Caudate nucleus (tissue), 63 donors: ENCODE measurements at places on chromosomes 1 and 21.

DNA sequence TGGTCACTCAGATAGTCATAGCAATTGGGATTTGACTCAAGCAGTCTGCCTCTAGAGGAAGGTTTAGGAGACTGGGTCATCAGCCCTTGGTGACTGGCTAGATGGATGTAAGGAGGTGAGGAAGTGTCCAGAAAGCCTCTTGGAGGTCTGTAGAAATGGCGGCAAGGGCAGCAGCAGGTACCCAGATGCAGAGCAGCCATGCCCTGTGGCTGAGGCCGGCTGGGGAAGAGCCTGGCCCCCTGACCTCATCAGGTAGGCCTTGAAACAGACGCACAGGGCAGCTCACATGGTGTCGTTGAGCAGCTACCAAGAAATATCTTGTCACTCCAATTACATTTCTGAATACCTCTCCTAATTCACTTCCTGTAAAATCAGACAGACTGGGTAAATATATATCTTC is 98.2 kb downstream of the DMRTB1 start:
- DNase-seq = no peak

DNA sequence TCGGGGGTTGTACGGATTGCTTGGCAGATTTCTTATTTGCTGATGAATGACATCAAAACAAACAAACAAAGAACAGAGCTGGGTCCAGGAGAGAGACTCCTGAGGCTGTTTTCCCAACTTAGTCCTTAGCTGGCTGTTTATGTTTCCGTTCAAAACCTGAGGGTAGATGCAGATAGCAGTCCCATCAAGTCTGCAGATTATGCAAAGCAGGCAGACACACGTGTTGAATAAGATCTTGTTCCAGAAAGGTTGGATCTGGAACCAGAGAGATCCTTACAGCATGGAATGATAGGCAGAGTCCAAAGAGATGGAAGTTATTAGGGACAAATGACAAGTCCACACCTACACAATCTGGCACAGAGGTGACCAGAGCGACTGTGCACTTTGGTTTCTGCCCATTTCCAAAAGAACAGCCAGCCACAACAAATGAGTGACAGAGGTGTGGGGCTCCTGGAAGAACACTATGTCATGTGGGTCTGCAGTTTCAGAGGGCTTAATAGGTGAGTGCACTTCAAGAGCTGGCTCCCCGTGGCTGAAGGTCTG is 65.5 kb downstream of the MAN1C1 start:
- no peak for DNase-seq

DNA sequence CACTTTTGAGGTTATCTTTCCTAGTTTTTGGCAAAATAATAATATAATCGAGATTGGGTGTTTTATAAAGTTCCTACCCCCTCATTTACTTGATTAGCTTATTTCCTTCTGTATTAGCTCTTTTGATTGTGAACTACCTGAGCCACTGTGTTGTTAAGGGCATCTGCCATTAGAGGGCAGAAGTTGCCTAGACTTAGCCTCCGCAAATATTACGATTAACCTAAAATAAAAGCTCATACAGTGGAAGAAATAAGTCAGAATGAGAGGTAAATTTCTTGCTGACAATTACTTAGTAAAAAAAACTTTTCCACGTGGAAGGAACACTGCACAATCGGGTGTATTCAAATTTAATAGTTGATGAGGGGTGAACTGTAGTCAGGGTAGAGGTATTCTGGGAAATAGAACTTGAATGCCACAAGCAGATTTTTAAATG is 2.3 kb downstream of the H3-3A start:
- DNase-seq = no peak

GRCh38 chr1:81183051-81183450 is 617.7 kb upstream of the ADGRL2 start:
- DNase-seq = no peak

DNA sequence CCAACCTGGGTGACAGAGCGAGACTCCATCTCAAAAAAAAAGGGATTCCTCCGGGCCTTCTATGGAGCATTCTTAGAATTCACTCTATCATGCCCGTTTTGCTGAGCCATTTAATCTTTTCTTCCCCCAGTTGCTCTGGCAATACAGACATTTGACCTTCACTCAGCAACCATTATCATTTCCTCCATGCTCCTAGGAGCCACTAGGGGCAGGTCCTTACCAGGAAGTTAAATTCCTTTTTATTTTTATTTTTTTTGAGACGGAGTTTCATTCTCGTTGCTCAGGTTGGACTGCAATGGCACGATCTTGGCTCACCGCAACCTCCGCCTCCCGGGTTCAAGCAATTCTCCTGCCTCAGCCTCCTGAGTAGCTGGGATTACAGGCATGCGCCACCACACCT is 9.7 kb upstream of the CGN start:
- DNase-seq = no peak

DNA sequence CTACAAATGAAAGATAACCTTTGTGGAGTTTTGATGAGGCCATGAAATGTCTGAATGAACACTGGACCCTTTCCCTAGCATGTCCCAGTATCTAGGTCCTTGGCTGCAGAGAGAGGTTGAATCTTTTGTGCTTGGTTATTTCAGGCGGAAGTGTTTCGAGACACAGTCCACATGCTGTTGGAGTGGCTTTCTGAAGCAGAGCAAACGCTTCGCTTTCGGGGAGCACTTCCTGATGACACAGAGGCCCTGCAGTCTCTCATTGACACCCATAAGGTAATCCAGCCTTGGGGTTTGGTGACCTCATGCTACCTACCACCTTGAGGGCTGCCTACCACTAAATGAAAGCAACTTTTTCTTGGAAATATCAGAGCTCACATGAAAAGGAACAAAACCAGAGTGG is 38.9 kb upstream of the BMP8A start:
- DNase-seq = no peak

GRCh38 chr1:95069710-95070093 is 3.0 kb downstream of the ALG14 start:
- no peak for DNase-seq

DNA sequence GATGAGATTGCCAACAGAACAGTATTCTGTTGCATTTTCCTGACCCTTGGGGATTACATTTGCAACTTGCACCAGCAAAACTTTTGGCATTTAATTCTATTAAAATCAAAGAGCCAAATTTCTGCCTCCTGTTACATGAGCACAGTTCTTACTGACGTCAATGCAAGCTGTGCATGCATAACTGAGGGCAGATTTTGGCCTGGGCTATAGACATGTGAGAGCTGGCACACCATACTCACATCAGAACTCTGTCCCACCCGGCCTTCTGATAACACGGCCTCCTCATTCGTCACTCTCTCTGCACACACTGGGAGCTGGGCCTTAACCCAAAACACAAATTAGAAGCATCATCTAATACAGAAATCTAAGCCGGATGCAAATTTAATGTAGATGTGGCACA is 31.5 kb downstream of the PAPPA2 start:
- DNase-seq = no peak

DNA sequence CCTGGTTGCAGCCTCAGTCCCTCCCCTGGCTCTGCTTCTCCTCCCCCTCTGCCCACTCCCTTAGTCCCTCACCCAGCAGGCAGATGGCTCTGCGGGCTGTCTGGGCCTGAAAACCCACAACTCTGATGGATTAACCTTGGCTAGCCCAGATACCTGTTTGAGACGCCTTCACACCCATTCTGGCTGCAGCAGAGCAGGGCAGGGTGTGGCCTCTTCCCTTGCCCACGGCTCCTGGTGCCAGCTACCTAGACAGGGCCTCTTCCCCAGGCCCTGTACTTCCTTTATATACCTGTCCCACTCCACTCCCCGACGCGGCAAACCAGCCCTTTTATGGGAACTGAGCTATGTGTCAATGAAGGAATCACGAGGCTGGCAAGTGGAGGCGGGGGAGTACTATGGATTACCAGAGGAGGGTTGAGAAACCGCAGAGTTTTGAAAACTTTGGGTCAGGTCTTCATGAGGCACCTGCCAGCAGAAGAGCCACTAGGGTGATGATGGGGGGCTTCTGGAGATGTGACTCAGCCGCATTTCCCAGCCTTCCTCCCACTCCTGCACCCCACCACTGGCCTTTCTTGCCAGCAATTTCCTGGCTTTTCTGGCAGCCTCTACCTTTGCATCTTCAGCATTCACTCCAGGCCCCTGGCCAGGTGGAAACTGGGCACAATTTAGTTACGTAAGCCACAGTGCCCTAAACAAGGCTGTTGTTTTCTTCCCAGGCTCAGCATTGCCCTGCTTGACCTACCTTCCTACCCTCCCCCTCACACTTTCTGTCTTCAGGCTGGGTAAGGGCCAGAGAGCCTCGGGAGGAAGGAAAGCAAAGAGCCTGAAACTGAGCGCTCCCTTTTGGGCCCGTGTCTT is at the start of gene CHI3L1:
Gene CHI3L1 (minus strand): TSS at position 259 of the 858 bp plus-strand sequence. CDS start 81 bp downstream, at position 178.
- no peak for DNase-seq

GRCh38 chr1:28971980-28972771 is 57.8 kb downstream of the EPB41 start:
- no peak for DNase-seq

DNA sequence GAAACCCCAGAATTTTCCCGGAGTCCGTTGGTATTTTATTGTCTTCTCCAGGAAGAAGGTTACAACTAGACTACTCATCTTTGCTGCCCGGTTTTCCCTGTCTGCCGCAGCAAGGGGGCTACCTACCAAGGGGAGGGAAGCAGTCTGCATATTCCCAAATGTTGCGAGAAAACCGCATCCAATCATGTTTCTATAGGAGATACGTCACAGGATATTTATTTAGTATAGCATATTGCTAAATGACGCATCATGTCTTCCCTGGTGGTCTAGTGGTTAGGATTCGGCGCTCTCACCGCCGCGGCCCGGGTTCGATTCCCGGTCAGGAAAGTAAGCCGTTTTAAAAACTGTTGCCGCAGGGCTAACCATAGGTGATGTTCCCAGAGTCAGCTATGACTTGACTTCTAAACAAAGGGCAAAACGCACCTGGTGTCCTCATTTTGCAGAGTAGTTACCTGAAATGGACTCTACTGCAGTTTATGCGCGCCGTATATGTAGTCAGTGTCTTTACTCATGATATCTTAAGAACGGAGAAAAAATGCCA is 15.2 kb upstream of the ZNF692 start:
- DNase-seq = peak; percentile 88

DNA sequence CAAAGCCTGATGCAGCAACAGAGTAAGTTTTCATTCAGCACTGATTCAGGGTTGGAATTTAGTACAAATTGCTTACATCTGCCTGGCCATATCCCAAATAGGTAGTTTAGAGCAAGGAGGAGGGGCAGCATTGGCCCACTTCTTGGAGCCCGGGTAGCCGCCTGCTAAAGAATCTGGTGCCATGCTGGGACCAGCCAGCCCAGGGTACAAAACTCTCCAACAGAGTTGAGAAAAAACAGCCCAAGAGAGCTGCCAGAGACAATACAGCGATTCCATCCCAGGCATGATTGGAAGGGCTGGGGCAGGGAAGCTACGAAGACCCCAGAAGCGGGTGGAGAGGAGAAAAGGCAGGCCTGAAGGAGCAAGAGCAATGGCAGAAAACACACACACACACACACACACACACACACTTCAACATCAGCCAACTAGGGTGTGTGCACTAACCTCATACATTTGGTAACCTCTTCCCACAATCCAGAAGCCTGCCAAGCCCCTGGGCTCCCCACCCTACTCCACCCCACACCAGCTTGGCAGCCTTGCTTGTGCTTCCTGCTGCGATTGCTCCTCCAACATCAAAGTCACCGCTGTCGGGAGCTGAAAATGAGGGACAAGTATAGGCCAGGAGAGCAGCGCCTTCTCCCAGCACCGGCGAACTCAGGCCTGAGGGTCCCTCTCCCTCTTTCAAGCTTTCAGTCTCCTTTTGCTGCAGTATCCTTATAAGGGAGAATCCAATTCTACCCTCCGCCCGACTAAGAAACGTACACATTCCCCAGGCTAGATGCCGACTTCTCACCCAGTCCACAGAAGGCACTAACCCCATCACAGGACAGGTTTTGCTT is 1.2 kb downstream of the PIK3C2B start:
- DNase-seq = peak; percentile 53

- DNase-seq = peak; percentile 71
Observed at GRCh38 chr1:151147132-151147503, 687 bp upstream of the SEMA6C start.

- no peak for DNase-seq
Observed at GRCh38 chr1:204380293-204380831, 20.6 kb upstream of the PLEKHA6 start.

GRCh38 chr1:225613006-225613405 is 39.9 kb downstream of the ENAH start:
- no peak for DNase-seq

- DNase-seq = no peak
Observed at GRCh38 chr1:42732126-42732680, 7.8 kb downstream of the CLDN19 start.

DNA sequence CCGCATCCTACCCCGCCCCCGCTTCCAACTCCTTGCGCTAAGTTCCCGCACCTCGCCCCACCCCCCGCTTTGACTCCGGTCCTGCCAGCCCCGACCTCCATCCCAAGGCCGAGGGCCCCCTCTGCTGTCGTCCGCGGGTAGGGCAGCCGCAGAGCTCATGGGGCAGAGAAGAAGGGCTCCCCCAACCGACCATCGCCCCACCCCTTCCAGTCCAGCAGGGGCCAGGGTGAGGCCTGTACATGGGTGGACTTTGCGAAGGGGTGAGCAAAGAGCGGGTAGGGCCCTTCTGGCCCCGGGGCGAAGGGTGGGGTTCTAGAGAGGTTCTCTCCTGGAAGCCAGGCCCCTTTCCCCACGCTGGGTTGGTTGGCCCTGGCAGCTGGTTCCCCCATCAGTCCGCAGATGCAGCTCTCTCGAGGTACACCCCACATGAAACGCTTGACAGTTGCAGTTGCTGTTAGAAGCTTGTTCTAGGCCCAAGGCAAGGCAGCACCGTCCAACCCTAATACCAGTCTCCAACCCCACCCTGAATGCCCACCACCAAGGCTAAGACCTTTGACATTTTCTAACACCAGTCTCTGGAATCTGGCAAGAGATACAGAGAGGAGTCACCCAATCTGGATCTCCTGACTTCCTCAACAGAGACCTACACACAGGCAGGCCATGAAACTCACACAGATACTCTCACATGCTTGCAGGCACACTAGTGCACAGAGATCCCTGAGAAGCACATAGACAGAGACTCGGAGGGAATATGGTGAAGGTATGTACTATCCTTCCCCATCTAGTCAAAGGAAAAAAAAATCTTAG is 25.3 kb upstream of the ADGRB2 start:
- DNase-seq = peak; percentile 95

DNA sequence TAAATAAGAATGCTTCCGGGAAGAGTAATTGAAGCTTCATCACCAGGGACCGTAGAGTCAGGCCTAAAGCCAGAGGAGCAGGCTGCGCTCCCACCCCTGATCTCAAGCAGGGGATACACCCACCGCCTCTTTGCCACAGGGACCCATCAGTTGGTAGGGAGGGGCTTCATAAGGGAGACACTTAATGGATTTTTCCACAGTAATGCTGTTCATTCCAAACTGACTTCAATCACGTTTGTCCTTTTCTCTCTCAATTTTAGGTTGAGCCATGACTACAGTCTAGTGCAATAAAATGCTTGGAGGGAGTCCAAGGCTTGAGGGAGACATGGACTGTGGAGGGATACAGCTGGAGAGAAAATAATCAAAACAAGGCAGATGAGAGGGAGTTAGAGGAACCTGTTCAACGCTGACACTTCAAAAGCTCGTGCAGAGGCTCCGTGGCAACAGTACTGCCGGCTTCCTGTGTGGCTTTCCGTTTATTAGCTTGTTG is 111.5 kb downstream of the SEC16B start:
- no peak for DNase-seq

DNA sequence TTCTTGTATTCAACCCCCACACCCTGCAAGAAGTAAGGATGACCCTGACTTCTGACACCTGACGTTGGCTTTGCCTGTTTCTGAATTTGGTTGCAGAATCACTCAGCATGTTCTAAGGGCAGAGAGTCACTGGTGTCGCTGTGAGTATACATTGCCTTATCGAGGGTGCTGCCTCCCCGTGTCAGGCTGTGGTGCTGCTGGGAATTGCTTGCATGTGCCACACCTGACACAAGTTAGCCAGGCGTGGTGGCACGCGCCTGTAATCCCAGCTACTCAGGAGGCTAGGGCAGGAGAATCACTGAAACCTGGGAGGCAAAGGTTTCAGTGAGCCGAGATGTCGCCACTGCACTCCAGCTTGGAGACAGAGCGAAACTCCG is 45.9 kb downstream of the WDR4 start:
- DNase-seq = no peak
